ENCODE measurements at places on chromosomes 5 and 9. TPM values are rescaled to one million over a fixed set of nuclear protein-coding genes. Genes with fewer than 3 reads are reported as not detected.
A peak's percentile ranks its signal among the peaks of the same experiment; 100 is the strongest.

SPATA9 gene
- total RNA-seq, result 1.6 TPM

LIFR gene
- 106 TPM for total RNA-seq

CCDC183 gene
- 2.5 TPM for total RNA-seq

CHSY3 gene
- total RNA-seq, result 4.0 TPM

TMEM141 gene
- 37.8 TPM for total RNA-seq

GLRX gene
- total RNA-seq, result 22.2 TPM

EQTN gene
- 0.49 TPM for total RNA-seq

SHB gene
- total RNA-seq, result 15.9 TPM

LECT2 gene
- not detected for total RNA-seq

F12 gene
- 0.49 TPM for total RNA-seq

ITK gene
- 4.8 TPM for total RNA-seq

DNA sequence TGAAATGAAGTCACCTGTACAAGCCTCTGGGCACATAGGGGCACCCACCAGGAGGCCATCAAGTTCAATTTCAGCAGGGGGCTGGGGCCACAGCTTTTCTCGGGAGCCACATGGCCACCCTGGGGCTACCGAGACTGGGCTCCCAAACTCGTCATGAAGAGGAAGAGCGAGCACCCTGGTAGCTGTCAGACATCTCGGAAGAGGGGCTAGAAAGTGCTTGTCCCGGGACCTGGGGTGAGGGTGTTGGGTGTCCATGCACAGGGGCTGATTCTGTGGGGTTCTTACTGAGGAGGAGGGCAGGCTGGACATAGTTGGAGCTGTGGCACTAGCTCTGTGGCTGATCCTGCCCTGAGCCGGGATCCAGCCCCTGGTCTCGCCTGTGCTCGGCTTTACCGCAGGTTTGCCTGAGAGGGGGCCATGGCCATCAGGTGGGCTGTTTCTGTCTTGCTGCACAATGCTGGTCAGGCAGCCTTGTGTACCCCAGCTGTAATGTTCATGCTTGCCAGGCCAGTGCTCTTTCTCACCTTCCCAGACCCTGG lies 70.3 kb downstream of the PHF2 start:
- DNase-seq, result no peak

- DNase-seq, result no peak
Observed at GRCh38 chr5:65663804-65664521, 39.1 kb downstream of the SHLD3 start.

DNA sequence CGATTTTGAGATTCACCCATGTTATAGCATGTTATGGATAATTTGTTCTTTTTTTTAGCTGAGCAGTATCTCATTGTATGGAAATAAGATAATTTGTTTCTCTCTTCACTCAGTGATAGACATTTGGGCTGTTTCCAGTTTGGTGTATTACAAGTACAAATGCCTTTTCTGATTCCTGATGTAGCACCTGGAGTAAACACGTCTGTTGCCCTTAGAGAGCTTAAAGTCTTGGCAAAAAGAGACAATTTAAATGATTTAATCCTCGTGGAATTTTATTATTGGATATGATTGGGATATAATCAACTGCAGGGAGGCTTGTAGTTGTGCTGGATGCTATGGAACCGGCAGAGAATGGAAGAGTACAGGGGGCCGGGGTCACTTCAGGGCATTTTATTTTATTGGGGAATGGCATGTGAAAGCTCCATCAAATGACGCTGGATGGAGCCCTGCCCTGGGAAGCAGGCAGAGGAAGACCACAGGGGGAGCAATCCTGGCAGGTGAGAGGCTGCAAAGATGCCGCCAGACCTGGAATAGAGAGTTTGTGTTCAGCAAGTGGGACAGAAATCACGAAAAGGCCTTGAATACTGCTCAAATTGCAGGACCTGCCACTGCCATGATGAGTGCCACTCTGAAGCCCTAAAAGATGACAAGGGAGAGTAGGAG lies 31.0 kb upstream of the TGFBI start:
- DNase-seq, result no peak

DNA sequence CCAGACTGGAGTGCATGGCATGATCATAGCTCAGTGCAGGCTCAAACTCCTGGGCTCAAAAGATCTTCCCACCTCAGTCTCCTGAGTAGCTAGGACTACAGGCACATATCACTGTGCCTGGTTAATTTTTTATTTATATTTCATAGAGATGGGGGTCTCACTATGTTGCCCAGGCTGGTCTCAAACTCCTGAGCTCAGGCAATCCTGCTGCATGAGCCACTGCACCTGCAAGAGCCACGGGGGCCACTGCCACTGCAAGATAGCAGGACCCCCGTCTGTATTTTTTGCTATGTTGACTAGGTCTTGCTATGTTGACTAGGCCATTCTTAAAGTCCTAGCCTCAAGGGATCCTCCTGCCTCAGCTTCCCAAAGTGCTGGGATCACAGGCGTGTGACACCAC lies 6.5 kb downstream of the CYSTM1 start:
- DNase-seq, result no peak

DNA sequence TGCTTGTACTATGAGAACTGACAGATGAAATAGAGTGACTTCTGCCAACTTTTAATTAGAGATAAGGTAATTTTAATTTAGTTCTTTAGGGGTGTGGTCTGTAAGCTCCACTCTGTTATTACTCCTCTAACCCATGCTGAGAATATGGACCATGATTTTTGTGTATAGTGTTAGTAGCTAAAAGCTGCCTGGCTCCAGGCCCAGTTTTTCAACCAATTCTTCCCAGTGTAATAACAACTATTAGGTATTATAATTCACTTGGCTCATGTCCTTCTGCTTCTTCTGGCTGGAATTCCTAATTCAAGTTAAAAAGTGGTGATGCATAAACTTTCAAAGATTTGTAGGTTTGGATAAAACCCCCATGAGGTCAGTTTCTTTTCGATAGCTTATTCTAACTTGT lies 216.3 kb downstream of the ISL1 start:
- no peak for DNase-seq

DNA sequence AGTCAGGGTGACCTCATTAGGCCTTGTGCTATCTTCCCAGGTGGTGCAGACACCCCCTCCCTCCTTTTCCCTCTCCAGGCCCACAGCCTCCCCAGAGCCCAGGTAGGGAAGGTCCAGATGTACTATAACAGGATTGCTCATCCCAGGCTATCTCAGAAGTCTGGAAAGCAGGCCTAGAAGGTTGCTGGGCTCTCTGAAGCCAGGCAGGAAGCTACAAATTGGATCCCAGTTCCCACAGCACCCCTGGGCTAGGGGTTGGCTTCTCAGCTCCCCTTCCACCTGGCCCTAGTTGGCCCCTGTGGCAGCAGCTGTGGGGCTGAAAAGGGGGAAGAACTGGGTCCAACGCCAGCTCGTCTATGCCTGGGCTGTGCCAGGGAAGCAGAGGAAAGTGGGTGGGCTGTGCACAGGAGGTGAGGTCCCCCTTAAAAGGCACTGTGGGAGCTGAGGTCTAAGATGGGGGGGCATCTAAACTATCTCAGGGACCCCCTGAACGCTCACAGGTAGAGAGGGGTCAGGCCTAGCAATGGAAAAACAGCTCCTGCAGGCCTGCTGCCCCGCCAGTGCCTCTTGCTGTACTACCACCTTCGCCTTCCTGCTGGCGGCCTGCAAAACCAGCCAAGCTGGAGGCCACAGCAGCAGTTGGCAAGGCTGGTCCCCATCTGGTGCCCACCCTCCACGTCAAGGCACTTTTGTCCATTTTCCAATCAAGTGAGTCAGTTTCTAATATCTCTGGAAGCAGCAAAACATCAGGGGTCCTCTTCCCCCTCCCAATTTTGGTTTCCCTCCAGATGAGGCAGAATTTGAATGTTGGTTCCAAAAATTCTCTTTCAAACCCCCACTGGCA lies 13.3 kb upstream of the PSMD5 start:
- DNase-seq, result no peak

- no peak for DNase-seq
Observed at GRCh38 chr9:95552255-95552654, 35.5 kb upstream of the PTCH1 start.

DNA sequence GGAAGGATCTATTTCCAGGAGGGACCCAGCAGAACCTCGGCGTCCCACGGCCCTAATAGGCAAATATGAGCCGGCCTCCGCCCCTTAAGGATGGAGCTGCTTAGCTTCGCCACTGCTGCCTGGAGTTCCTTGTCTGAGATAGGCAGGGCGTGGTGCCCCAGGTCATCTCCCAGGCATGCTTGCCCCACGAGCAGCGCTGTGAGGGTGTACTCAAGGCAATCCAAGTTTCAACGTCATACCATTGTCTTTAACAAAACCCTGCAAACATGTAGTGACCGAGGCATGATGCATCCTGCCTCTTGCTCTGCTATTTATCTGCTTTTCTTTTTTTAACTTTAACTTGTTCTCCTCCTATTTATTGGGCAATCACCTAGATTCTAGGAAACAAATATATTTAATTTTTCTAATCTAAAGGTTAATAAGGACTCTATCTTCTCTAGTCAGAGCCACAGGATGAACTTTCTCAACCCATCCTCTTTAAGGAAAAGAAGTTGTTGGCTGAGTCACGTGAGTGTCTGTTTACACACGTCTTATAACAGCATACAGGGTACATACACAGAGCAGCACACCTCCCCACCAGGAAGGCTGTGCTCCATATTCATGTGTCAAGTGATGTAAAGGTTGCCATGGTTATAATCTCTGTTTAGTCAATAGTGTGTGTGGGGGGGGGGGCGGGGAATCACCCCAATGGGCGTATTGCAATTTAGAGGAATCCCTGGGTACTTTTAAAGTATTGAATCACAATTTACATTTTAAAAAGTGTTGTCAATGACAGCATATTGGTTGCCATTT lies 27.3 kb upstream of the ZSWIM6 start:
- no peak for DNase-seq

DNA sequence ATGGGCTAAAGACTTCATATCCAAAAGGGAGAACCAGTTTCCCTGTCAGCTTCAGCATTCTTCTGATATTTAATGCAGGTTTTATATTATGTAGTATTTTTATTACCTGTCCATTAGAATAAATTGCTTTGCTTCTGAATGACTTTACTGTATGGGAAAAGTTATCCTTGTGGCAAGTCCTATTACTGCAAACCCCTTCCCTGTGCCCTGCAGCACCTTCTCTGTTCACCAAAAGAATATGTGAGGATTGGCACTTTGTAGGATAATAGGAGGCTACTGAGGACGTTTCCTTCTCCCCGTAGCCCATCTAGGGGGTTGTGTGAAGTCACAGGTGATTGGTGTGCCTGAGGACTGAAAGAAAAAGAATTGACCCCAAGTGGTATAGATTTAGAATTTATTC lies 296.1 kb downstream of the KDM4C start:
- DNase-seq, result no peak

GRCh38 chr9:24516463-24516862 lies 29.2 kb downstream of the IZUMO3 start:
- DNase-seq, result no peak

GRCh38 chr5:113390224-113390623 lies 44.6 kb downstream of the TSSK1B start:
- DNase-seq, result no peak

DNA sequence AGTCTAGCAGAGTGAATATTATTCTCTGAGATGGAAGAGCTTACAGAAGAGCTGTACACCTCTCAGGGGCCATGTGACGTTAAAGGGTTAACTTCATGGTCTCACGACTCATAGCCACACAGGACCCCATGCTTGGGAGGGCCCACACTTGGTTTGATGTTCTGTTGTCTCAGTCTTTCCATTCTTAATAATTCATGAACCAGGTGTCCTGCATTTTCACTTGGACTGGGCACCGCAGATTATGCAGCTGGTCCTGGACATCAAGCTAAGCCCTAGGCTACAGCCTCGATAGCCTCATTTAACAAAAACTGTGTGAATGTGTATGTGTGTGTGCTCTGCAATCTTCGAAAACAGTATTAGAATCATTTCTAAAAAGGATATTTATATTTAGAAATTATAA lies 323.5 kb downstream of the PLK2 start:
- DNase-seq, result no peak

DNA sequence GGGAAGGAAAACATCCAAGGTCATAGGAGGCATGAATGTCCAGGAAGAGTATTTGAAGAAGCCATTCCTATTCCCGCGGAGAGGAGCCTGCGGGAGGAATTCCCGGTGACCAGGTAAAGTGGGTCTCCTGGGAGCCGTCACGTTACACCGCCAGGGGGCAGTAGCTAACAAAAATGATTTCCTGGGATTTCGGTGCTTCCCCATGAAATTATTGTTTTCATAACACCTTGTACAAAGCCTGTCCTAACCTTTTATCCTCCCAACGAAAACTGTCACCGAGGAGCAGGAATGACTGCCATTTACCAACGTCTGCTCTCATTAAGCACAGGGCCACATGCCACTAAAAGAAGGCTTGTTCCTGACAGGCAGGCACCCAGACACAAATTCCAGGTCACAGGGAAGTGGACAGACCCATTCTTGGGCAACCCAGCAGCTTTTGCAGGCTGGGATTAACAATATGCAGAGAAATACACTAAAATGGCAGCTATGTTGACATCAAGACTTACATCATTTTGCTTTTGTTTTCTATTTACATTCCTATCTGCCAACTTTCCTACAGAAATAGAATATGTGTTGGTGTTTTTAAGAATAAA lies 41.2 kb upstream of the CTSL start:
- DNase-seq, result no peak

GRCh38 chr9:22117511-22118384 lies 108.6 kb upstream of the CDKN2B start:
- no peak for DNase-seq

- peak; percentile 86 for DNase-seq
Observed at GRCh38 chr5:67215519-67216471, 19.2 kb upstream of the CD180 start.

GRCh38 chr5:147956842-147957223 lies 50.5 kb upstream of the C5orf46 start:
- DNase-seq, result no peak

DNA sequence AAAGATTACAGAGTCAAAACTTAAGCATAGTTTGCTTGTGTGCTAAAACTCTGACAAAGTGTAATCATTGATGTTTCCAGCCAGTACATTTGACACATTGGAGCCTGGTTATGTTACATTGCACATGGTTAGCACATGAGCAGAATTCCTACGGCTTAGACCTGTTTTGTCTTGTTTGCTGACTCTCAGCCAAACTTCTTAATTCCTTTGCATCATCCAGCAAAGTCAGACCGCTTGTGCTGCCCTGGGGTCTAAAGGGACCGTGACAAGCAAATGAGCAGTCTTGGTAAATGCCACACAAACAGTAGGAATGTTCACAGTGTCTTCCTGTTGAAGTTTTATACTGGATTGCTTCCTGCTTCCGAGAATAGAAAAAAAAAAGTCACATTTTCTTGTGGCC lies 72.0 kb upstream of the ENTREP1 start:
- DNase-seq, result no peak

- no peak for DNase-seq
Observed at GRCh38 chr5:72505016-72505415, 2.2 kb downstream of the ZNF366 start.

DNA sequence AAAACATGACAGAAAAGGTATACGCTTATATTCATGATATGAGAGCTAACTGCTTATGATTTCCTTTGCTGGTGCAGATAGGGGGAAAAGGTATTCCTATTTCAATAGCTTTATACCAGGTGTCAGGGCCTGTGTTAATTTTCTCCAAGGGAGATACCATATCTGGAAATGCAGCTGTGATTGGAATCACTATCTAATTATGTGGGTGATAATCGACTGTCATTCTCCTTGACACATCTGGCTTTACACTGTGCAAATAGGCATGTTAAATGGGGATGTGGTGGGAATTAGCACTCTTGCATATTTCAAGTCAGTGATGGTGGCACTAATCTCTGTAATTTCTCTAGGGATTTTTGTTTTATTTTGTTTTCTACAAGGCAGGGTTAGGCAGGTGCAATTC lies 611.1 kb downstream of the CDH9 start:
- no peak for DNase-seq
